ENCODE measurements at places on chromosomes 16 and 17.

GRCh38 chr16:8631373-8631772 is 9.9 kb downstream of the METTL22 start:
- no peak for DNase-seq

DNA sequence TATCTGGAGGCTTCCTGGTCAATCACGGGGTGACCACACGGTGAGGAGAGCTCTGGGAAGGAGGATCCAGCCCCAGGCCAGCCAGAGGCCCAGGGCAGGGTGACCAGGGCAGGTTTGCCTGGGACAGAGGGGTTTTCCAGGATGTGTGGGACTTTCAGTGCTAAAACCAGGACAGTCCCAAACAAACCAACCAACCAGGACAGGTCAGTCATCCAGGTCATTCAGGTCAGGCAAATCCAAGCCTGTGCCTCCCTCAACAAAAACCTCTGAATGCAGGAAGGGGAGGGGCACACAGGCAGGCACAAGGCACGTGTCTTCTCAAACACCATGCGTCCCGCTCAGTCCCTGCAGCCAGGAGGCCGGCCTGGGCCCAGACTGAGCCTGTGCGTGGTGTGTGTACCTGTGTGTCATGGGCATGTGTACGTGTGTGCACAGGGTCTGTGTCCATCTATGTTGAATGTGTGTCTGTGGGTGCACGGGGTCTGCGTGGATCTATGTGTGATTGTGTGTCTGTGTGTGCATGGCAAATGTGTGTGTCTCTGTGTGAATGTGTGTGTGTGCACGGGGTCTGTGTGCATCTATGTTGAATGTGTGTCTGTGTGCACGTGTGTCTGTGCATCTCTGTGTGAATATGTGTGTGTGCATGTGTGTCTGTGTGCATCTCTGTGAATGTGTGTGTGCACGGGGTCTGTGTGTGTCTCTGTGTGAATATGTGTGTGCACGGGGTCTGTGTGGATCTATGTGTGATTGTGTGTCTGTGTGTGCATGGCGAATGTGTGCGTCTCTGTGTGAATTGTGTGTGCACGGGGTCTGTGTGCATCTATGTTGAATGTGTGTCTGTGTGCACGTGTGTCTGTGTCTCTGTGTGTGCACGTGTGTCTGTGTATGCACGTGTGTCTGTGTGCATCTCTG is 78.9 kb downstream of the RTN4RL1 start:
- DNase-seq, result no peak

DNA sequence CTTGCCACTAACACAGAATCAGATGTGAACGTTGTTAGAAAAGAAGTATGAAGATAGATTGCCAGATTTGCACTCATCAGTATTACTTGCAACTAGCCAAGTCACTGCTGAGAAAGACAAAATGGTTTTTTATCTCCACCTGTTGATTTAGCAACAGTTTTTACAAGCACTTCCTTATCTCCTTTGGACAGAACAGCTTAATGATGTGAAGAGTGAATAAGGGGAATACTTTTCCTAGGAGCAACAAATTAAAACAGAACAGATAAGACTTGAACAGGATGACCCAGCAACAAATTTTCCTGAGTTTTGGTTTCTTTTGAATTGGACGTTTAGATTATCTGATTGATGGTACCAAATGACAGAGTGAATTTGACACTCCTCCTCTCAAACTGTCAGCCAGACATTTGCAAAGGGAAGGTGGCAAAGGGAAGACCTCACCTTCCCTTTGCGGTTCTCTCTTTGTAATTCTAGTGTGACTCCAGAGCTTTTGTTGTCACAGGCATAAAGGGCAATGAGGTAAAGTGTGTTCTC is 130.6 kb downstream of the NLK start:
- no peak for DNase-seq

GRCh38 chr16:26134588-26134987 is 442.8 kb downstream of the HS3ST4 start:
- no peak for DNase-seq

GRCh38 chr16:57123216-57123973 is 31.0 kb downstream of the CPNE2 start:
- no peak for DNase-seq

DNA sequence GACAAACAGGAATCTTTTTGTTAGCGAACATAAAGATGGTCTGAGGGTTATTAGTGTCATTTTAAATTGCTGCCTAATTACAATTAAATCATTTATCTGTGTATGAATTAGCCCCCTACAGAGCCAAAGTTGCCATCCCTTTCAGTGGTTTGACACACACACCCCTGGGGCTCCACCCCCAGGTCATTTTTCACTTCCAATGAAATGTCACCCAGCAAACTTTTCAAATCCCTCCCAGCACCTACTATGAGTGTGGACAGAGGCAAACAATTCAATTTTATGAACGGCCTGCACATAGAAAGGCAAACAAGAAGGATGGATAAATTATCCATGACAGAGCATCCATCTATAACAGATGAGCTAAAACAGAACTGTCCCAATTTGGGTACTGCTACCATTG is 2.4 kb downstream of the MYH10 start:
- no peak for DNase-seq

DNA sequence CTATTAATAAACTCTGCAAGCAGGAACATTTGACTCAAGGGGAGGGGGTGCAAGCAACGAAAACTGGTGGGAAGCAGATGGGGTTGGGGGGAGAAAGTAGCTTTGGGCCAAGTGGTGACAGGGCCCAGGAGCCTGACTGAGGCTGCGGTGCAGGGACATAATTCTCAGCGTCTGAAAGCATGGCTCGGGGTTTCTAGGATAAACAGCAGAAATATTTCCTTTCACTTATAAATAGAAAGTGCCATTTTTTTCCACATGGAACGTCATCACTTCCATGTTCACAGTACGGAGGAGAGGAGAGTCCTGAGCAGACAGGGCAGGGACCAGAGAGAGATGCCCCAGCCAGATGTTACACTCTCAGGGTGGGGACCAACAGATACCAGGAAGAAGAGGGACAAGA is 197.1 kb downstream of the ZFHX3 start:
- DNase-seq, result no peak

DNA sequence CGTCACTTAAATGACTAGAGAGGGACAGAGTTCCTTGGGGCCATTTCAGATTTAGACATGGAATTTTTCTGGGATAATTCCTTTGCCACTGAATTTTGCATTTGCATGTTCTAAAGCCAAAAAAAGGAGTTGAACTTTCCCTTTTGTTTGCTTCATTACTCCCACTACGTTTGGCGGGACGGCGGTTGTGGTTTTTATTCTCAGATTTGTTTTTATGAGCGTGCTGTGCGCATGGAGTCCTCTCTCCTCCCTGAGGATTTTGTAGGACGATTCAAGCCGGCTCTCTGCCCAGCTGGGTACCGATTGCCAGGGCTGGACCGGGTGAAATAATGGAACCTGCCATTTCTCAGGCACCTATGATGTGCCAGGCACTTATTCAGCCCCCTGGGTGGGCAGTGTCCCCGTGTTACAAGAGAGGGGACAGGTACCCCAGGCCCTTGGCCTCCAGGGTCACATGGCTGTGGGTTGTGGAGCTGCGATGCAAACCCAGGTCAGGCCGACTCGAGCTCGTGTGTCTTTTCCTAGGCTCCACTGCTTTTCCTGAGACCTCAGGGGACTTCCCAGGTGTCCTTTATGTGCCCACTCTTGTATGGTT is 18.8 kb downstream of the CMIP start:
- DNase-seq, result no peak

DNA sequence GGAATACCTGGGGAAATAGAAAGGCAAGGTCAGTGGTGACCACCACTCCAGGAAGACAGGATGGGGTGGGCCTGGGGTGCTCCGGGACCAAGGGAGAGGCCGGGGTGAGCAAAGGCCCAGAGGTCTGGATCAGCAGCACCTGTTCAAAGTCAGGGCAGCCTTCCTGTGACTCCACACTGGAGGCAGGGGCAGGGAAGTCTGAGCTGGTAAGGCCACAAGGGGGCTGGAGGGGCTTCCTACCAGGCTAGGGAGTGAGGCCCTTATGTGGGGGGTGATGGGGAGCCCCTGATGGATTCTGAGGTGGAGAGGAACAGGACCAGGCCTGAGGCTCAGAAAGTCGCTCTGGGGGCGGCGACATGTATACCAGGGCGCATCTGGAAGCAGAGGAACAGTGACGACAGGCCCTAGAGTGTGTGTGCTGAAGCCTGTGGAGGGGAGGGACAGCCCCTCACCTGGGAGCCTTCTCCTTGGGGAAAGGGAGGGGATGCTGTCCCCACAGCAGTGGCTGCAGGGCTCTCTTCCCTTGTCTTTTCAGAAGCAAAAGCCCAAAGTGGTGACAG is 3.7 kb downstream of the C16orf78 start:
- no peak for DNase-seq

DNA sequence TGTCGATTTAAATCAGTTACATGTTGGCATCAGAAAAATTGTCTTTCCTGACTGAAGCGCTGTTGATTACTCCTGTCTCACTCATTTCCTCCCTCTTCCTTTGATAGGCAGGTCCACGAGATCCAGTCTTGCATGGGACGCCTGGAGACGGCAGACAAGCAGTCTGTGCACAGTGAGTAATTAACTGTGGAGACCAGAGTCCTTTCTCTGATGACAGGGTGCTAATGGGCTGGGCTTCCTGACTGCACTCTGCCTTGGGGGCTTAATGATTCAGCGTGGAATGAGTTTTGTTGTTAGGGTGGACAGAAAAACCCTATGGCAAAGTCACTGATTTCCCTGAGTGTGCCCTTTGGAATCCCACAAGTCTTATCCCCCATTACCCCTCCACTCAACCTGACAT is 6.5 kb downstream of the GOSR2 start:
- no peak for DNase-seq

DNA sequence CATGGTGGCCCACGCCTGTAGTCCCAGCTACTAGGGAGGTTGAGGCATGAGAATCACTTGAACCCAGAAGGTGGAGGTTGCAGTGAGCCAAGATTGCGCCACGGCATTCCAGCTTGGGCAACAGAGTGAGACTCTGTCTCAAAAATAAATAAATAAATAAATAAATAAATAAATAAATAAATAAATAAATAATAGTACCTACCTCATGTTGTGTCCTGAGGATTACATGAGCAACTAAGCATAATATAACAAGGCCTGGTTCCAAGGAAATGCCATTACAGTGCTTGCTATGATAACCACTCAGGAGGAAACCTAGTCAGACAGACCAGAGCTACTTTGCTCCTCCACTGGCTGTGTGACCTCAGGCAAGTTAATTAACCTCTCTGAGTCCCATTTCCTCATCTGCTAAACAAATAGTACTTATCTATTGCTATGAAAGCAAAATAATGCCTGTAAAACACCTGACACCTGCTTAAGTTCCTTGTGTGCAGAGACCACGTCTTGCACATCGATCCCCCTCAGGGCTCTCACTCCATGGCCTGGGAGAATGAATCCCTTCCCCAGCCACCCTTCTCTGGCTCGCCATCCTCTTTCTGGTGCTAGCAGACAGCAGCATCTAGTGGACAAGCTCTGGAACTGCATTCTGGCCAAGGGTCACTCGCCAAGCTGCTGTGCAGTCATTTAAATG is 7.5 kb downstream of the EPOP start:
- DNase-seq, result no peak

- no peak for DNase-seq
Observed at GRCh38 chr17:49117587-49118230, 14.9 kb upstream of the B4GALNT2 start.

DNA sequence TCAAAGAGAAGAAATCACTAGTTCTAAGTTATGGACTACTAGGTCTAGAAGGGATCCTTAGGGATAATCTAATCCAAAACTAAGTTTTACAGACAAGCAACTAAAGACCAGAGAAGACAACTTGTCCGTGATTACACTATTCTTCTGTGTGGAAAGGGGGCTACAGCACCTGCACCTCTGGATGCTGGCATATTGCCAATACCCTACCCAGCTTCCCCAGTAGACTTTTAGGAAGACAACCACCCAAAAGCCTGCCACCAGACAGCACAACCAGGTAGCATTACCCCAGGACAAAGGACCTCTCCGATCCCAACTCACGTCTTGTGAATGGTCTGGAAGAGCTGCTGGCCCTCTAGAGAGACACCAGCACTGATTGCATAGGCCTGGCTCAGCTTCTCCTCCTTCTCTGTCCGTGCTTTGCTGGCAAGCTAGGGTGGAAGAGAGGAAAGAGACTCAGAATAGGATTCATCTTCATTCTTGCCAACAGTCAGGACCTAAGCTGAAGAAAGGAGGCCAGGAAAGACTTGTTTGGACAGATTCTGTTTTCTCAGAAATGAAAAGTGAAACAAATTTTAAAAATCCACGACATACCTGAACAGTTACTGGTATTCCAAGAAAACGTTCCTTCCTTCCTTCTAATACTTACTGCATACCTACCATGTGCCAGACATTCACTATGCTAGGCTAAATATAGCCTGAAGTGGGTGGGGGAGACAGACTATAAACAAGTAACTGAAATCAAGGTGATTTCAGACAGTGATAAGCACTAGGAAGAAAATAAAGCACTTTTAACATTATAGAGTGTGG is 25.3 kb upstream of the TMEM101 start:
- no peak for DNase-seq

DNA sequence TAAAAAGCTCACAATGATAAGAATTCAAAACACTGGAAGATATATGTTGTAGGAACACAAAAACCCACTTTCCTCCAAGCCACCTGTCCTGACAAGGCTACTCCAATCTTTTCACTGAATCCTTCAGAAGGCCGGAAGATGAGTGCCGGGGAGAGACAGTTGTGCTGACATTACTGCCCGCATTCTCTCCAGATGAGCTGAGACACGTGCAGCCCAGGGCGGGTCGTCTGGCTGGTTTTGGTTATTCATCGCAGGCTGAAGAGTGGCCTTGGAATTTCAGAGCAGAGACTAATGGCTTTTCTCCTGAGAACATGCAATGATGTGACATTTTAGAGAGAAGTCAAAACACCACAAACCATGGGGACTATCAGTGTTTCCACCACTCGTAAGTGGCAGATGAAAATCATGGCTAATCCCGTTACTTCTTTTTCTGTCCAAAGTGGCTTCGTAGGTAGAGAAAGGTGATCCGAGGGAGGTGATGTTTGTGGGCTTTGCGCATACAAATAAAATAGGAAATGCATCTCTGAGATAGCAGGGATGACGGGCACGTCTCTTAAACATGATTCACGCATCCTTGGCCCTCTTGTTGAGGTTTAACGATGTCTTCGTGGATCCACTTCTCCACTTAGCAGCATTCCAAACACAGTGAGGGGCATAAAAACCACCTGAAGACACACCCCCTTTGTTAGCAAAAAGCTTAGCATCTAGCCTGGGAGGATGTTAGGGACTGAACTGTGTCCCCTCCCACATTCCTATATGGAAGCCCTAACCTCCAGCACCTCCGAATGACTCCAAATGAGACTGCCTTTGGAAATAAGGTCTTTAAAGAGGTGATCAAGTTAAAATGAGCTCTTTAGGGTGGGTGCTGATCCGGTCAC is 134.0 kb downstream of the IRX3 start:
- DNase-seq, result no peak

DNA sequence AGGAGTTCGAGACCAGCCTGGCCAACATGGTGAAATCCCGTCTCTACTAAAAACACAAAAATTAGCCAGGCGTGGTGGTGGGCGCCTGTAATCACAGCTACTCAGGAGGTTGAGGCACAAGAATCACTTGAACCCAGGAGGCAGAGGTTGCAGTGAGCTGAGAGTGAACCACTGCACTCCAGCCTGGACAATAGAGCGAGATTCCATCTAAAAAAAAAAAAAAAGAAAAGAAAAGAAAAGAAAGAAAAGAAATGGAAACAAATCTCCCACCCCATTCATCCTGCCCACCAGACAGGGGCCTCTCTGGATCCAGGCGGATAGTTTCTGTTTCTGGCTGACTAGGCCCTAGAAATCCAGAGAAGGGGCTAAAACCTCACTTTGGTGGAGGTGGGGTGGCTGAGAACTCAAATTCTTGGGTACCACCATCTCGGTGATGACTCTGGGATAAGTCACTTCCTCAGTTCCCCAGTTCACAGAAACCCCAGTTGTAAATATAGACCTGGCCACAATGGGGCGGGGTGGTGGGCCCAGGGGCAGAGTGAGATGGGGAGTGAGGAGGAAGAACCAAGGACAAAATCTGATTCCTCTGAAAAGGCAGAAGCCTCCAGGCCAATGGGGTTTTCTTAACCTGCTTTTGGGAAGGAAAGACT is 22.2 kb downstream of the SOCS1 start:
- DNase-seq, result no peak
